Activated CD4-positive, alpha-beta T cell treated with anti-CD3 and anti-CD28 coated beads, Interleukin-2, amount 50 U/mL, for 4 hours (primary cell): ENCODE measurements at places on chromosomes 3 and 15.
A peak's percentile ranks its signal among the peaks of the same experiment; 100 is the strongest.

DNA sequence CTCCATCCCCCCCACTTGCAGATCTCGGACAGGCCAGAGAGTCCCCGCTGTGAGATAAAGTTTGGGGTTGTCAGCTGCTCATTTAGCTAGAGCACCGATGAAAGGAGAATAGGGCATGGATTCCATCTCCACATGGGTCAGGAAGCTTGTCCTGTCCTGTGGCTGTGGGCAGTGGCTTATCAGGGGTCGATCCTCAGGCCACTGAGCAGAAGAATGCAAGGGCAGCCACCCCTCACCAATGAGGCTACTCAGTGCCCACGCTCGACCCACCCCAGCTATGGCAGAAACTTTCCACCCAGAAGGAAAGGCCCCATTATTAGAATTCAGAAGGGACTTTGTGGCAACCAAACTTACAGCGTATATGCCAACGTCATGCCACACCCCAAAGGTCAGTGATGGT is 43.3 kb downstream of the CPN2 start:
- DNase-seq = no peak

GRCh38 chr15:47041301-47041700 is 676.0 kb upstream of the SEMA6D start:
- no peak for DNase-seq

DNA sequence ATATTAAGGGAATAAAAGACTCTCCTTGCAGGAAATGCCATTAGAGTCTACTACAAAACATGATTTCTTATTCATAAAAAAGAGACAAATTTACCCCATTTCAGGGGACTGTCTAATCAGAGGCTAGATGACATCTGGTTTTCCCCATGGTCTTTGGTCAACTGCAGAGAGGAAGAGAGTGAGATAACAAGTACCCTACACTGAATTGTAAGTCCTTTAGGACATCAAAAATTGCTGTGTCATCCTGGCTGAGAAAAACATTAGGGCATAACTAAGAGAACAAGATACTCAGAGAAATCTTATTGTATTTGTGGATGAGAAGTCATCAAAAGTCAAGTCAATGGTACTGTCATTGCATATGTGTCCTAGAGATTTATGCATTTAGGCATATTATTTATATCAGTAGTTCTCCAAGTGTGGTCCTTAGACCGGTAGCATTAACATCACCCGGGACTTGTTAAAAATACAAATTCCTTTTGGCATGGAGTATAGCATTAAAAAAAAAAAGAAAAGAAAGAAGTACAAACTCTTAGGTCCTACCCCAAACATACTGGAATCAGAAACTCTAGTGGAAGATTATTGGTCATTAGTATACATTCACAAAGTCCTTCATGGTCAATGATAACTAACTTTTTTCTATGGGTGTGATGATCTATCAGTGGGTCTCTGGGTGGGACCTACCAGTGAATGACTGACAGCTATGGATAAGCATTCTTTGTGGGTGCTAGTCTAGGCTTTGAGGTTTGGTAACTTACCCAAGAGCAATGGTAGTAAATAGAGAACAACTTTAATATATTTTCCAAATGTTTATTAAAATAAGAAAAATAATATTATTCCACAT is 29.0 kb upstream of the TBC1D5 start:
- DNase-seq = no peak

DNA sequence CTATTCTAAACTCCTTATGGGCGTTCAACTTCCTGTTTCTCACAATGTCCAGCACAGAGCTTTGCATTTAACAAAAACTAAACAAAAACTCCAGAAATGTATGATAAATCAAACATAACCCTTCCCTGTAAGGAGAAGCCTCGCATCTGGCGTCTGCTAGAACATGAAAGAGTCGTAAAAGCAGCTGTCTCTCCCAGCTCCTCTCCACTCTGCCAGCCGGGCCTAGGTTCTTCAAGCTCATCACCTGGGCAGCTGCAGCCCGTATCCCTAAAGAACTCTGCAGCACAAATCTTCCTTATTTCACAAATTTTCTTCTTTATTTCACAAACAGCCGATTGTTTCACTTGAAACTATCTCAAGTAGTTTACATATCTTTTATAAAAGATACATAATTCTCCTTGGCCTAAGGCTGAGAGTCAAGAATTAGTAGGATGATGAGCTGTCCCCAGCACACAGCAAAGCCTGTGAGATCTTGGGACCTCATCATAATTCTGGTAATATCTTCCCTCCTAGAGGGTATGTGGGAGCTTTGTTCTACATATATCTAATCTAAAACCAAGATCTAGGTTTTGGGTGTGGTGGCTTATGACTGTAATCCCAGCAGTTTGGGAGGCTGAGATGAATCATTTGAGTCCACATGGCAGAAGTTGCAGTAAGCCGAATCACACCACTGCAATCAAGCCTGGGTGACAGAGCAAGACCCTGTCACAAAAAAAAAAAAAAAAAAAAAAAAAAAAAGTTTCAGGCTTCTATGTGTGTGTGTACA is 35.3 kb downstream of the ANXA2 start:
- peak; percentile 35 for DNase-seq

DNA sequence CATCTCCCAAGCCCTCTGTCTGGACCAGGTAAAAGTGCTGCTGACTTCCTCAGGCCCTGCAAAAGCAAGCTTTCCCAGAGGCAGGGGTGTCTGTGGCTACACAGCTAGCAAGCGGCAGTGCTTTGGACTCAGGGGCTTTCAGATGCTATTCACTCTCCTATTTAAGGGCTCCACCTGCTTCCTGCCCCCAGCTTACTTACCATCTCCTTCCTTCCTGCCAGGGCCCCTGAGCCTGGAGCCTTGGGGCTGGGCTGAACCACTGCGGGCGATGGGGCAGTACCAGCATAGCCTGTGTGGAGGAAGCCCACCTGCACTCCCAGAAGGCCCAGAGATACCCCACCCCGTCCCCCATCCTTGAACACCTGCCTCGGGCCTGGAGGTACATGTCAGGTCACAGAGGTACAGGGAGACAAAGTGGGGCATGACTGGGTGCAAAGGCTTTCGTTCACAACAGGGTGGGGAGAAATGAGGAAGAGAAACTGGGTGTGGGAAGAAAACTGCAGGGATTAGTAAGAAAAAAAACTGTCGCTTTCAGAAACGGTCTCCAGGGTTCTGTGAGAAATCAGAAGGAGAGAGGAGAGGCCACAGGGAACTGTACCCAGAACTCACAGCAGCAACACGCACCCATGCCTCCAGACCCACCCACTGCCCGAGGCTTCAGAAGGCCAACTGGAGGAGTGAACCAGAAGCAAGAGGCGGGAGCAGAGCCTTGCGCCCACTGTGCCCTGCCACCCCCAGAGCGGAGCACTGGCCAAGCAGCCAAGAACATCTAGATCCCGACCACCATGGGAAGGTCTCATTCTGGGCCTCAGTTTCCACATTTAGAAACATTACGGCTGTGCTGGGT is 49.5 kb downstream of the CCDC12 start:
- no peak for DNase-seq

GRCh38 chr3:148957586-148957985 is 33.8 kb upstream of the GYG1 start:
- DNase-seq = no peak

DNA sequence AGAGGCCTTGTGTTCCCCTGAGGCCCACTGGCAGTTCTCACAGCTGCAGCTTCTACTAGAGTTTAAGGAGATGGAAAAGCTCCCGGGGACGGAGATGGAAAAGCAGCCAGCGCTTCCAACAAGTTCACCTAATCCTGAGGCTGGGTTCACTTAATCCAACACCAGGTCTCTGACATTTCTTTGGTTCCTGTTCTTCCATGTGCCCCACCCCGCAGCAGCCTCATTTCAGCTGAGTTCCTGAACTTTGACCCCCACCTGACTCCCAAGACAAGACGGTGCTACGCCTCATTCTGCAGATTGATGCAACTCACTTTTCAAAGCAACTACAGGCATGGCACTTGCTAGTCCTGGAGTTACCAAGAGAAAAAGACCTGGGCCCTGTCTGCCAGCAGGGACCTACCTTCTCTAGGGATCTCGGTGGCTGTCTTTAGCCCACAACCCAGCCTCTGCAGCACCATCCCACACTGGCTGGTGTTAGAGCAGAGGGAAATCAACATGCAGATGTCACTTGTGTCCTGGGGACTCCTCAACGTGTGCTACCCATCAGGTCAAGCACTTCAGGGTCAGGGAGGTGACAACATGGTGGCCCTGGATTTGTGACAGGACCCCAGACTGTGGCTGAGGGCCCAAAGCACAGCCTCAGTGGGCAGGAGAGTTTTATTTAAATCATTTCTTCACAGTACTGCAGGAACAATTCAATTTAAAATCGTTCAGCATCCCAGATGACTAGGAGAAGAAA is 406.1 kb downstream of the VPS13C start:
- DNase-seq = no peak

DNA sequence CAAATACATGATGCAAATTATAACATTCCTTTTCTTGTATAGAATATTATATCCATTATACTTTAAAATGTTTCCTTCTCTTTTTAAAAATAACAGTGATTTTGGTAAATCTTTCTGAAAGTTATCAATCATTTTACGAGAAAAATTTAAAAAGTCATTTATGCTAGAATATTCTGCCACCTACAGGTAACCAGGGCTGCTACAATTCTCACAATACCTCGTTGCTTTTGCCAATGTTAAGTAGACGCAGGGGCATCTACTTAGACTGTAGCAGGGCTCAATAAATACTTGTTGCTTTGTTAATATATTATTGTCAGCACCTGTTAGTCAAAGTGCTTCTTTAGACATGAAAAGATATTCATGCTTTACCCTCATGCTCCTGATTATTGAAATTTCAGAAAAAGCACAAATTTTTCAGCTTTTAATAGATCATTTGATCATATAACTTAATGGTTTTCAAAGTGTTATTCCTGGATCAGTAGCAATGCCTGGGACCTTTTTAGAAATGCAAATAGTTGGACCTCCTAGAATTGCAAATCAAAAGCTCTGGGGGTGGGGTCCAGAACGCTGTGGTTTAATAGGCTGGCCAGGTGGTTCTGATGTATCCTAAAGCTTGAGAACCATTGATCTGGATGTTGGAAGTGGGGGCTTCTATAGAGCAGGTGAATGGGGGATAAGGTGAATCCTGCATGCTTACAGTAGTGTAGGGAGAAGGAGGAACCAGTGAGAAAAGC is 223.6 kb upstream of the PDZRN3 start:
- DNase-seq = no peak

DNA sequence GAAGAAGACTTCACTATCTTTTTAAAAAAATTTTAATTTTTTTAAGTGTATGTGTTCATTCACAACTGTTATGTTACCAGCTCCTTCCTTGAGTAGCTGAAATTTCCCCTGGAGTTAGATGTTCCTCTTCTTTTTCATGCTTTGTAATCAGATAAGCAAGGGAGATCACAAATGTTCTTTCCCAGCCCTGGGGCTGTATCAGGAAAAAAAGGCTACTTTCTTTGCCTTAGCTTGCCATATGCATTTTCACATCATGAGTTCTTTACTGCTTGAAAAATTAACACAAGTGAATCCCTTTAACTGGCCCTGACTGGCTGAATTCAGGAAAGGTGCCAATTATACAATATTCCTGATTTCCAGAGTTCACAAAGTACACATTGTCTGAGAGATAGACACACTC is 353.2 kb upstream of the ATP11B start:
- no peak for DNase-seq

- no peak for DNase-seq
Observed at GRCh38 chr3:127762077-127762786, 60.1 kb downstream of the MGLL start.

- DNase-seq = no peak
Observed at GRCh38 chr3:173902871-173903270, 505.3 kb downstream of the NLGN1 start.

DNA sequence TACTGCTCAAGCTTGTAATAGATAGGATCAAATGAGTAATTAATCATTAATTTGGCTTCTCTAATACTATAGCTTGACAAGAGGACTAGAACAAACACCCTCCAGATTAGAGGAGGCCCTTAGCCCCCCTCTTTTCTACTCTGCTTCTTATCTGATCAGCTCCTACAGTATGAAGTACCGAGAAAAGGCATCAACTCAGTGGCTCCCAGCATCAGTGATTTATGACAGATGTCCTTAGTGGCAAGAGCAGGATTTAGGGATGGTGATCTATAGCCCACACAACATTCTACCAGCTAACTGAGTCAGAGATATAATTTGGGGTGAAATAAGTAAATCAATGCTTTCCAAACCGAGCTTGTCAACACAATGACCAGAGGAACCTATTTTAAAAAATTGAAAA is 541.1 kb downstream of the NLGN1 start:
- DNase-seq = no peak
